ENCODE measurements at places on chromosomes 7 and 10.

DNA sequence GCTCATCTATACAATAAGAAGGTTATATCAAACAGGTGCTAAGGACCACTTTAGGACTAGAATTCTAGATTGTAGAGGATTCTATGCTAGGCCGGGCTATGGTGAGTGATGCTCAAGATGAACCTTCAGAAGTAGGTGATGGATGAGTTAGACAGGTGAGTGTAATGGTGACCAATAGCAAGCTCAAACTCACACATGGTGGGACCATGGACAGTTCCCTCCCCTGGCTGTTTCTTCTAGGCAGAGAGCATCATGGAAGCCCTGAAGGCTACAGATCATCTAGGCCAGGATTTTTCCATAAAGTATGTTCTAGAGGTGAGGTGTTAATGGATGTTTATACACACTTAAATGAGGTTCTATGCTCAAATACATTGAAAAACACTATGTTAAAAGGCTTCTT is 162.2 kb upstream of the WDR11 start:
- DNase-seq, result no peak

DNA sequence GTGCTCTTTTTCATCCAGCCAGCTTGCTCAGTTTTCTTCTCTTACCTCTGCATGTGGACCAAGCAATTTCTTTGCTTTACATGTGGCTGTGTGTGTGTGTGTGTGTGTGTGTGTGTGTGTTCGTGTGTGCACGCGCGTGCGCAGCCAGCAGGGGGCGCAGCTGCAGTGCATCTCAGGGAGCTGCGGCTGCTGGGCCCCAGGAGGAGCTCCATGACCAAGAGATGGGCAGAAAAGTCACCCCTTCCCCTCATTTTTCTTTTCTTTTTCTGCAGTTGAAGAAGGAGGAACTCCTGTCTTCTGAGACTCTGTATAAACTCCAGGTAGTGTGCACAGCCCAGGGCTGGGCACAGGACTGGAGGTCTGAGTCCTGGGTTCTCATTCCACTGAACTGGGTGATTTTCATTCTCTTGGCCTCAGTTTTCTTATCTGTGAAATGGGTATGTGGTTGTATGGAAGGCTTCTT is 41.8 kb downstream of the BLNK start:
- peak; percentile 8 for DNase-seq

DNA sequence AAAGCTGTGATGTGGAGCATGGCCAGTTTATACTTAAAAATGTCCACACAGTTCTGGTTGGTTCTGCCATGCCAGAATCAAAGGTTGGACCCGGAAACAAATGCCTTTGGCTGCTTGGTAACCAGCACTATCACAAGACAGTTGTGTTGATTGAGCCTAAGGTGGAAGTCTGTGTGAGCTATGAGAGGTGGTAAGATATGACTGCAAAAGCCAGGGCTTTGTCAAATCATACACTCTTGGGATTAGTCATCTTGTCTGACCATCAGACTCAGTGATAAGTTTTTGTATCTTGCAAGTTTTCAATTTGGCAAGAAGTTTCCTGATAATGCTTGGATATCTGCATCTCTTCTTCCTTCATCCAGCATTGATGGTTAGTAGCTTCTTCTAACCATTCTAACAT is 35.5 kb downstream of the GPR141 start:
- DNase-seq, result no peak

DNA sequence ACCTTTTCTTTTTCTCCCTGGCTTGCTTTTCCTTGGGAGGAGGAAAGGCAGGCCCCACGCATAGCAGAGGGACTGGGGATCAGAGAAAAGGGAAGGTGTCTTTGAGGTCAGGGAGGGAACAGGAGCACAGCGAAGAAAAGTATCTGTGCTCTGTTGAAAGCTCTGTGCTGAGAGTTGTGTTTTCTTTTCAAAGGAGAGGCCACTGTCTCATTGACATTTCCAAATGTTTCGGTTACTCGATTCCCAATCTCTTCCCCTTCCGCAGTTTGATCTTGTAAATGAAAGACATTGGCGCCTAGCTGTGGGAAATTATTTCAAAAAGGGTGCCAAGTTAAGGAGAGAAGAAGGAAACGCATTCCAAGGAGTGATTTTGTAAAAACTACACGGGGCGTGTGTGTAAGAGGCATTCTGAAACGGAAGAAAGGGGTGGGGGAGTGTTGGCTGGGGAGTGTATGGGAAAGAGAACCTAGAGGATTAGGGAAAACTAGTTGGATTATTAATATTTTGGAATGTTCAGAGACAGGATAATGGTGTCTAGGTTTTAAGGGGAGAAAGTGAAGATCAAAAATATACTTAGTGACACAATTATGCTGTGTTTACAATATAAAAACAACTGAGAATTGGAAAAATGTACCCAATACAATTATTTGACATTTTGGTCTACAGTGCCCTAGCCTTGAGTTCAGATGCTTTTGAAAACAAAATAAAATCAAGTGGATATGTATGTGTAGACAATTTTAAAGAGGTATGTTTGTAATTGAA is 708 bp downstream of the KLHDC10 start:
- no peak for DNase-seq

GRCh38 chr7:6221340-6222319 is 50.8 kb downstream of the CYTH3 start:
- DNase-seq, result no peak

- no peak for DNase-seq
These were observed 13.8 kb upstream of the CYP3A5 start for GRCh38 chr7:99693427-99694200.

All from stimulated activated CD8-positive, alpha-beta memory T cell treated with anti-CD3 and anti-CD28 coated beads, Interleukin-4, amount 100 ng/mL, for 1 hour (primary cell).